ENCODE measurements at places on chromosomes 3 and 15.

- DNase-seq, result no peak
Observed at GRCh38 chr3:25582242-25582641, 82.5 kb downstream of the TOP2B start.

DNA sequence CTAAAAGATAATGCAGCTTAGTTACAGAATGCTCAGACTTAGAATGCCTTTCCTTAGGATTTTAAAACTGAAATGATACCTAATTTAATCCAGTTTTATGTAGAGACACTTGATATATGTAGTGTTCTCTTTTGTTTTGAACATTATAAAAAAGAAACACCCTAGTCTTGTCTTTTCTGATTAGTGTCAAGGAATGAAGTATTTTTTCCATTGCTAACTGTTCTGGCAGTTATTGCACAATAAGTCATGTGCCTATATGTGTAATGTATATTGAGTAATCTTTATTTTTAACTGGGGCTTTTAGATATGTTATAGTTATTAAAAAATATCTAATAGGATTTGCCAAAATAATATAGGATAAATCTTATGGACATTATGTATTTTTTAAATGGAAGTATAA, 4.5 kb downstream of the ARL8B start:
- no peak for DNase-seq

- no peak for DNase-seq
Observed at GRCh38 chr15:35854316-35854715, 308.4 kb upstream of the DPH6 start.

DNA sequence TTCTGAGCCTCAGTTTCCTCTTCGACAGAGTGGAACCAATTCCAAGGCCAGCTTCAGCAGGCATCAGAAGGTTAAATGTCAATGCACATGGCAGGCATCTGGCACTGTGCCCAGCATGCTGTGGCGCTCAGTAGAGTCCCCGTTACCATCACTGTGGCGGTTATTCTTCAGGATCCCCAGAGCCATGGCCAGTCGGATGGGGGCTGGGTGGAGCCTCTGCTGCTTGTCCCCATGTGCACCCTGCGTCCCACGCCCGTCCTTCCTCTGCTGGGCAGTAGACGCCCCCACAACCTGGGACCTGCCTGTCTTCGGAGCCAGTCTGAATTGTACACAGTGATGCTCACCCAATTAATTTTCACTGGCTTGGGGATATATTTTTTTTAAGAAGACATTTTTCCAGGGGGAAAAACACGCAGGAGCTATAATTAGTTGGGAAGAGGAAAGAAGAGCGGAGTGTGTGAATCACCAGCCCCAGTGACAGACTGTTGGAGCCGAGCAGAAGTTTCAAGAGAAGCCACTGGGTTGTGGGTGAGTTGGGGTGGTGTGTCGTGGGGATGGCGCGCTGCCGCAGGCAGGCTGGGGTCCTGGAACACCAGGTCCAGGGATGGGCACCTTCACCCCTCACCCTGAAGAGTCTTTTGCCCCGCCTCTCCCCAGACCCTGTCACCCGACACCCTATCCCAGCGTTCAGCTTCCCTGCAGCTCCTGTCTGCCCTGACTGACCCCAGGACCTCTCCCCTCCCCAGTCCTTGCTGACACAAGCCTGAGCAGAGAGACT, 26.8 kb upstream of the RPL29 start:
- DNase-seq, result no peak

DNA sequence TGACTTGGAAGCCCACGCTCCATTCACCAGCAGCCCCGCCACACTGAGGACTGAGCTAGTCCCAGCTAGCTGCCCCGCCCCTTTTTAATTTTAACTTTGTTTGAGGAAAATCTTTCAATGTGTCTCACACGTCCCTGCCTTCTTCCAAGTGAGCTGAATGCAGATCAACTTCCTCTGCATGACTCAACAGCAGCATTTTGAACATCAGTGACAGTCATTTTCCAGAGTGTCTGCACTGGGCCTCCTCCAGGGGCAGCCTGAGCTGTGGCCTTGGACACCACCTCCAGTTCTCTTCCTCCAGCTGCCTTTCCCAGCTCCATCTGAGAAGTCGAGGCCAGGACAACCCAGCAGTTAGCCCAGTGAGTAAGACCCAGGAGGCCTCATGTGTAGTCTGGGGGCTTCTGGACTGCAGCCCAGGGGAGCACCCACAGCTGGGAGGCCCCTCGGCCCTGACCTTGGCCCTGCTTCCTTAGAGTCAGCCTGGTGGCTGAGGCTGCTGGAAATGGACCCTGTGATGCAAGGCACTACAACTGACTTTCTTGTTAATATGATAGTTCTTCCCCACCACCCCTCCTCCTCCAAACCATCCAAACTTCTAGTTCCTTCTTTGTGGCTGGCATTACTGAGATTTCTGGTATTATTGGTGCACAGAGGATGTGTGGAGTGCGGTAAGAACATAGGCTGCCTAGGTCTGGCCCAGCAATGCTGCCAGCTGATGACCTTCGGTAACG, 21.4 kb upstream of the ESYT3 start:
- no peak for DNase-seq

DNA sequence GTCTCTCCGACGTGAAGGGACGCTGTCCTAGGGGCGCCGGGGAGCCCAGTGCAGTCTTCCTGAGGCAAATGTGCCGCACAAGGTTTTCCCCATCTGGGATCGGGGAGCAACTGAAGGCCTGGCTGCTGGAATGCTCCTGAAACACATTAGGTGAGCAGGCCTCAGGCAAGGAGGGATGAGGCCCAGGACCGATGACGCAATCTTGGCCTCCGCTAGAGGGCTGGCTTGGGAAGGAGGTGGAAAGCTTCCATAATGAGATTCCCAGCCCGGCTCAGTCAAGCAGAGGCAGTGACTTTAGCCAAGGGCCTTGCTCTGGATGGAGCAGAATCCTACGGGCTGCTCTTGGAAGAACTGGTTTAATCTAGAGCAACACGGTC, 50.8 kb downstream of the CPN2 start:
- no peak for DNase-seq

- no peak for DNase-seq
Observed at GRCh38 chr3:75342425-75342824, 321.7 kb upstream of the FRG2C start.

DNA sequence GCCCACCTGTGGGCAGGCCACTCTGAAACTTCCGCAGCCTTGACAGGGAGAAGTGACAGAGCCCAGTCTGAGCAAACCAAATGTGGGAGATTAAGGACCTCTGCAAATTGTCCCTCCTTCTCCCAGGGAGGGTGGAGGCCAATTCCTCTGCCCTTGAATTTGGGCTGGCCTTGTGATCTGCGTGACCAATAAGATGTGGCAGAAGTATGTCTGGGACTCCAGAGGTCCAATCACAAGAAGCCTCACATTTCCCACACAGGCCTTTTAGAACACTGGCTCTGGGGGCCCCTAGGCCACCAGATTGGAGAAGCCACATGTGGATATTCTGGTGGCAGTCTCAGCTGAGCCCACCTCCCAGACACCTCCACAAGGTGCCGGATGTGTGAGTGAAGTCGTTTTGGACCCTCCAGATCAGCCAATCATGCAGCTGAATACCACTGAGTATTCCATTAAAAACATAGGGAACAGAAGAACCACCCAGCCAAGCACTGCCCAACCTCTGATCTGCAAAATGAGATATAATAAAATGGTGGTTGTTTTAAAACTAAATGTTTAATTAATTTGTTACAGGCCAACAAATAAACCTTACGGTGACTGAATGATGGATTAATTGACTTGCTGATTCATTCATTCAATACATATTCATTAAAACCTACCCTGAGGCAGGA, 150.3 kb downstream of the NUP210 start:
- DNase-seq, result no peak

DNA sequence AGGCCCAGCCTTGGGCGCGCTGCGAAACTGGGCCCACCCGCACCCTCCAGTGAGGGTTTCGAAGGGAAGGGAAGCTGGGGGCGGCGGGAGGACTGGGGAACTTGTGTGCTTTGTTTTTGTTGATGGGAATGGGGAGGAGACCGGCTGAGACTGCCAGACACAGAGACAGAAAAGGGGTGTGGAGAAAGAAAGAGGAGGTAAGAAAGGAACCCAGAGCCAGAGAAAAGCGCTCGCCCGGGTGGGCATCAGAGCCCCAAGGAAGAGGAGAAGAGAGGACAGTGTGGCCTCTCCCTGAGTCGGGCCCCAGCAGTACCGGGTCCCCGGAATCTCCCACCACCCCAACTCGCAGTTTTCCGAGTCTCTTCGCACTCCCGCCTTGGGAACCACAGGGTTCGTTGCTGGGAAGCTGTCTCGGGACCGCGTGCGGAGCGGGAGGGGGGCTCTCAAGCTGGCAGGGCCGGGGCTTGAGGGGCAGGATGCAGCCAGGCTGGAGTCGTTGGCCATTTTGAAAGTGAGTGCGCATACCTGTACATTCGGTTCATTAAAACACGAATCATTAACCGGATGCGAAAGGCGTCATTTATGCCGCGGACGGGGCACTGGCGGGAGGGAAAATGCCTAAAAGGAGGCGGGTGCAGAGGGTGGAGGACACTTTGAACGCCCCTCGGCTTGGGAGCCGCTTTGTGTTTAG, 3.1 kb downstream of the SKOR1 start:
- DNase-seq, result no peak

DNA sequence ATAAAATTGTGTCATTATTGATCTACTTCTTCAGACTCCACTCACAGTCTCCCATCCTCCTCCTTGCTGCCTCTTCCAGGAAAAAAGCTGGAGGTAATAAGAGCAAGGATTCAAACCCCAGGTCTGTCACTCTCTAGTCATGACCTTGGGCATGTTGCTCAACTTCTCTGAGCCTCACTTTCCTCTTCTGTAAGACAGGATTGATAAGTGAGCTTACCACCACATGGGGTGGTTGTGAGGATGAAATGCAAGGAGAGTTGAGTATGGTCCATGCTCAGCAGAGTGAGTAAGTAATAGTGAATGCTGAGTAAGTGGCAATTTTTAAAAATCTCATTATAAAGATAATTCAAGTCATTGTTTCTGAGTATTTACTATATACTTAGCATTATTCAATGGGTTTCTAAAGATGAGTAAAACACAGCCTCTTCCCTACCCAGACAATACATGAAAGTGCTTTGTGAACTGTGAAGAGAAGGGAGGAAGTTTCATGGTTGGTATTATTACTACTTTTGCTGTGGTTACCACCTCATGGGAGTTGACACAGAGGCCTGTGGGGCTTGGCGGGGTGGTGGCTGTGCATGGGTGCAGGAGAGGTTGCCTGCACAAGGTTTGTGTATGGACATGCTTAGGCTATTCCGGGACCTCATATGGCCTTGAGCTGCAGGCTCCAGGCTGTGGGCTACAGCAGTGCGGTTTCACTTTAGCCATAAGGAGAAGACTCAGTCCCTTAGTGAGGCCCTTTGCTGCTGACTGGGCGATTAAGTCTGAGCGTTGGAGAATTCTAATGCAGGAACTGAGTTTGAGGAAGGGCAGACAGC, 30.0 kb downstream of the SLC6A11 start:
- DNase-seq, result no peak

DNA sequence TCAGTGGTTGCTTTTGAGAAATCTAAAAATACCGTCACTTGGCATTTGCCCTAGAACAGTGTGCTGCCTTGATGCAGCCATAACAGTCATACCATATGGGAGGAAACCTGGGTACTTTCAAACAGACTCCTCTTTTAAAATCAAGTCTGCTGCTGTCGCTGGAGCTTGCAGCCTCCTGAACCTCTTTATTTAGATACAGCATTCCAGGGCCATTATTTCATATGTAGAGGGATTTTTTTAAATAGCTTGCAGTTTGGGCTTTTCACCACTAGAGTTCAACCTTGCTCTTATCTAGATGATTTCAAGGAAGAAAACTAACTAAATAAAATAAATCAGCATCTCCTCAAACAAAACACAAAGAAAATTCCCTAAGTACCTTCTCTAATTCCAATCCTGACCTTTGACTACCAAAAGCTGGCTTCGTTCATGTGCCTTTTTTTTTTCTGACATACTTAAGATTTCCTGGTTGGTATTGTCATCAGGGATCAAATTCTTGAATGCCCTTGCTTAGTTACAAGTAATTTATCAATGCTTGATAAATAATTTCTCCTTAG, 111.6 kb downstream of the KBTBD8 start:
- DNase-seq, result peak; percentile 4

GRCh38 chr3:25441234-25441856, 13.3 kb downstream of the RARB start:
- peak; percentile 5 for DNase-seq

DNA sequence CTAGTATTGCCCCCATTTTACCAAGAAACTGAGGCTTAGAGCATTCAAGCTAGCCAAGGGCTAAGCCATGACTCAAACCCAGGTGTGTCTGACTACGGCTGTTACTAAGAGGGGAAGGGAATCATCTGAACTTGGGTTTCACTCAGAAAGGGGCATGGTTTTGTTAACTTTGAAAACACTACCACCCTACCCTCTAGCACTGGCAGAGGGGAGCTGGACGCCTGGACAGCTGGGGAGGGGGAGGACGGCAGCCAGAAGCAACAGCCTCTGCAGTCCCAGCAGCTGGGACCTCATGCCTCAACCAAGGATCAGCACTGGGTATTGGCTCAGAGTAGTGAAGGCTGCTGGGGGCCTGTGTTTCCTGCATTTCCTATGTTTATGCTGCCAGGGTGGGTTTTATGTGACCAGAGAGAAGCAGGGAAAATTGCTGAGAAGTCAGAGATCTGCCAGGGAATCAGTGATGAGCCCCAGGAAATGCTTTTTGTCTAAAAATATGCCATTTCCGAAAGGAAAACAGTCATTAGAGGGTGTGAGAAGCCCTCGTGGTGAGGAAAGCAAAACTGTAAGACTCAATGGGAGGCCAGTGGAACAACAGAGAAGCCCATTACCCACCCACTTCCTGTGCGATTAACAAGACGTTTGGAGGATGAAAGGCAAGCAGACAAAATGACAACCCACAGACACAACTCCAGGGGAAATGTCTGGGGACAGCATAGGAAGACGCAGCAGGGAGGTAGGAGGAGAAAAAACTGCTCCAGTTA, 41.2 kb downstream of the LIPC start:
- no peak for DNase-seq

- DNase-seq, result no peak
Observed at GRCh38 chr3:191376516-191377141, 46.3 kb upstream of the UTS2B start.

DNA sequence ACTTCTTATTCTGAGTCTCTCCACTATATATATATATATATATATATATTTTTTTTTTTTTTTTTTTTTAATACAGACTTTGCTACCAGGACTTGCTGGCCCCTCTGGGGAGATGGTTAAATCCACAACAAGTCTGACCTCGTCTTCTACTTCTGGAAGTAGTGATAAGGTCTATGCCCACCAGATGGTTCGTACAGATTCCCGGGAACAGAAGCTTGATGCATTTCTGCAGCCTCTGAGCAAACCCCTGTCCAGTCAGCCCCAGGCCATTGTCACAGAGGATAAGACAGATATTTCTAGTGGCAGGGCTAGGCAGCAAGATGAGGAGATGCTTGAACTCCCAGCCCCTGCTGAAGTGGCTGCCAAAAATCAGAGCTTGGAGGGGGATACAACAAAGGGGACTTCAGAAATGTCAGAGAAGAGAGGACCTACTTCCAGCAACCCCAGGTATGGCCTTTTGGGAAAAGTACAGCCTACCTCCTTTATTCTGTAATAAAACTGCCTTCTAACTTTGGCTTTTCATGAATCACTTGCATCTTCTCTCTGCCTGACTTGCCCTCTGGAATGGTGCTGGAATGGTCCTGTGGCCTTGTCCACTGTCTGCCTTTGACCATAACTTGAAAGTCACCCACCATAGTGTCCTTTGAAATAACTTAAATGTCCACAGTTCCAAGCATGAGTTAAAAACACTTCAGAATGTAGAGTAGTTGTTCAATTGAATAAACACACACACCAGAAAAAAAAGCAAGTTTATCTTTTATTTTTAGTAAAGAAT, 32.4 kb downstream of the MLH1 start:
- DNase-seq, result no peak
